Stimulated activated CD4-positive, alpha-beta T cell treated with anti-CD3 and anti-CD28 coated beads, Interleukin-4, amount 100 ng/mL, for 4 hours (primary cell): ENCODE measurements at places on chromosomes 5 and 9.
A peak's percentile ranks its signal among the peaks of the same experiment; 100 is the strongest.

- no peak for DNase-seq
Measured at GRCh38 chr9:4277531-4277991, 22.3 kb downstream of the GLIS3 start.

GRCh38 chr9:128818839-128819715, 777 bp downstream of the ENDOG start:
- DNase-seq, result peak; percentile 30

DNA sequence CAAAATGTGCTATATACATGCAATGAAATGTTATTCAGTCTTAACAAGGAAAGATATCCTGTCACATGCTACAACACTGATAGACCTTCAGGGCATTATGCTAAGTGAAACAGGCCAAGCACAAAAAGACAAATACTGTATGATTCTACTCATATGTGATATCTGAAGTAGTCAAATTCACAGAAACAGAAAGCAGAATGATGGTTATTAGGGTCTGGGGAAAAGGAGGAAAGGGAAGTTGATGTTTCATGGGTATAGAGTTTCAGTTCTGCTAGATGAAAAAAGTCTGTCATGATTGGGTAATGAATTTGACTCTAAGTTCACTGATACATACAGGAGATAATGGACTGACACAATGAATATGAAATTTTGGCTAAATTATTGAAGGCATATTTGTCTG, 11.2 kb upstream of the RIC1 start:
- no peak for DNase-seq

- no peak for DNase-seq
Measured at GRCh38 chr9:115004545-115004944, 74.2 kb upstream of the TNFSF8 start.

GRCh38 chr5:126360467-126360866, 62.7 kb upstream of the GRAMD2B start:
- DNase-seq, result no peak

DNA sequence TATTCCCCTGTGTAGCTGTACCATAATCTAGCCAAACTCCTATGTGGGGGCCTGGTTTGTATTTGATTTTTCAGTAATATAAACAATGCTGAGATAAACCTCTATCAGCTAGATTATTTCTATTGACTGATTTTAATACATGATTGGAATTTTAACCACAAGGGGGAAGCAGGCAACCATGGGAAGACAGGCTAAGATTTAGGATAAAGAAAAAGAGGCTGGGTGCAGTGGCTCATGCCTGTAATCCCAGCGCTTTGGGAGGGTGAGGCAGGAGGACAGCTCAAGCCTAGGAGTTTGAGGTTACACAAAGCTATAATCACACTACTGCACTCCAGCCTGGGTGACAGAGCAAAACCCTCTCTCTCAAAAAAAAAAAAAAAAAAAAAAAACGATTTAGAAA, 18.1 kb upstream of the GPX3 start:
- no peak for DNase-seq

- DNase-seq, result no peak
Measured at GRCh38 chr9:79131246-79131774, 440.5 kb upstream of the TLE4 start.

DNA sequence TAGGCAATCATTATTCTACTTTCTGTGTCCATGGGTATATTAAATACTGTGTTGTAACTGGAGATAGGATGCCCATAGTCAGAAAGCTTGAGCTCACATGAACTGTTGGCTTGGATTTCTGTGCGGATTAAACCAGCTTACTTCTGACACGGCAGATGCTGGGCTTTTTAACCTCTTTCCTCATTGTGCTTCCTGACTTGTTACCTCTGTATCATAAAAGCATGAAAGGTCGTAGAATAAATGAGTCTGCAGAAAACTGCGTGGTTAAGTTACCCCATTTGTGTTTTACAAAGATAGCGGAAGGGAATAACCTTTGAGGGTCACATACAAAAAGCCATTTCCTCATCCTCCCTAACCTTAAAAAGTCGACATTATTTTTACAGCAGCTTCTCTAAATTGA, 199.5 kb upstream of the DMRT1 start:
- DNase-seq, result no peak

GRCh38 chr9:74753650-74754049, 134.1 kb downstream of the TRPM6 start:
- no peak for DNase-seq

DNA sequence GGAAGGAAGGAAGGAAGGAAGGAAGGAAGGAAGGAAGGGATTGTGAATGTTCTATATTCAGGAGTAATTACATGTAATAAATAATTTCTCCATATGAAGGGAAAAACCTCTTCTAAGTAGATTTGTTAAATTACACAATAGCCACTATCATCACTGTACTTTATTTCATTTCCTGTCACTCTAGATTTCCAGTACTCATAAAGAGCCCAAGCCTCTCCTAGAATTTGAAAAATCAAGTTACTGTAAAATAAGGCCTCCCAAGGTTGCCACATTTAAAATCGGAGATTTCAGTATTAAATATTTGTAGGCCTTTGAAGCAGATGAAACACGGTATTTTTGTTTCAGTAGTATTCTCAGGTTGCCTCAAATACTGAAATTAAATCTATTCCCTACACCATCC, 499.0 kb downstream of the CDH10 start:
- DNase-seq, result no peak

- DNase-seq, result no peak
Measured at GRCh38 chr5:114360816-114361723, 800 bp upstream of the KCNN2 start.

- DNase-seq, result no peak
Measured at GRCh38 chr9:69745716-69746437, 13.9 kb downstream of the PTAR1 start.
